GM04503 (cell line): ENCODE measurements at places on chromosomes 2 and 18.
A peak's percentile ranks its signal among the peaks of the same experiment; 100 is the strongest.

DNA sequence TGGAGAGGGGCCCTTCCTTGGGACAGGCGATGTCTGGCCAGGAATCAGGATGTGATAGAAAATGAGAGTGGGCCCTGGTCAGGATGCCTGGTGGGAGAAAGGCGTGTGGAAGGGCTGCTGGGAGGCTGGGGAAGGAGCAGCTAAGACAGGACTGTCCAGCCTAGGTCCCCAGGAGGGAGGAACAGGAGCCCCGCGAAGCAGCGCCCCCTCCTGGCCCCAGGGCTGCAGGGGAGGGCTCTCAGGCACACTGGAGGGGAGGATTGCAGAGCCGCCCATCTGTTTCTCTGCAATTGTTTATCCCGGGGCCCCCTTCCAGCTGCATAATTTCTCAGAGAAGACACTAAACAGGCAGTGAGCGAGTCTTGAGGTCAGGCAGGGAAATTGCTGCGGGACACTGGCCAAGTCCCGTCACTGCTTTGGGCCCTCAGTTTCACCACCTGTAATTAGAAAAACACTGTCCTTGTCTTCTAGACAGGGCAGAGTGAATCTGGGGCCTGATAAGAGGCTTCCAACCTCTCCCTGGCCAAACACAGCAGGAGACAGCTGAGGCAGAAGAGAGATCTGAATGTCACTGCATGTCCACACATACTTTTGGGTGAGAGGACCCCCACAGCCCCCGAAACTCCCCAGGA lies 3.9 kb upstream of the NPPC start:
- DNase-seq = no peak

- DNase-seq = no peak
Measured at GRCh38 chr2:16130541-16130880, 190.2 kb downstream of the MYCN start.

- peak; percentile 79 for DNase-seq
Measured at GRCh38 chr2:227388537-227389011, 825 bp upstream of the SCYGR1 start.

- no peak for DNase-seq
Measured at GRCh38 chr2:137156221-137156844, 391.0 kb downstream of the THSD7B start.

- no peak for DNase-seq
Measured at GRCh38 chr2:150467621-150467963, 19.9 kb downstream of the RND3 start.

GRCh38 chr2:126699018-126699417 lies 43.1 kb downstream of the GYPC start:
- no peak for DNase-seq

DNA sequence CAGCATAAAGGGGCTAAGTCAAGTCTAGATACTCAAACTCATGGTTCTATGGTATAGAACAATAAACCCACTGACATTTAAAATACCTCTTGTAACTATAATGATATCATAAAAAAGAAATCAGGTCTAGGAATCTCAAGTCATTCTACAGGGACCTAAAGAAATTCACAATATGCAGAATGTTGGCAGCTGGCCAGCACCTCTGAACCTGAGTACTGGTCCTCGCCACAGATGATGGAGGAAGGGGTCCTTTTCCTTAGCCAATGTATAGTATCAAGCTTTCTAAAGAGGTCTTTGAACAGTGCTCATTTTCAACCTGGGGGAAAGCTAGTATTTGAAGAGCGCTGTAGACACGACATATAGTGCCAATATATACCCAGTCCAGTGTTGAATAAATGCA lies 108.4 kb upstream of the ITGB6 start:
- no peak for DNase-seq

DNA sequence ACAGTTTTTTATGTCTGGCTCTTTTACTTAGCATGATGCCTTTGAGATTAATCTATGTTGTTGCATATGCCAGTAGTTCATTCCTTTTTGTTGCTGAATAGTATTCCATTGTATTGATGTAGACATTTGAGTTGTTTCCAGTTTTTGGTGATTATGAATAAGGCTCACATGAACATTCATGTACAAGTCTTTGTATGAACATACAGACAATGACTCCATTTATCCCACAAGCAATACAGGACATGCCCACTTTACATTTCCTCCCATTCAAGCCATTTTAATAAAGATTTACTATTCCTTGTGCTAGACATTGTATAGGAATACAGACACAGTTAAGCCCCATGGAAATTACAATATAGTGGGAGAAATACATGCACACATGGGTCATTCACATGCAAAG lies 118.0 kb downstream of the TRIM43 start:
- DNase-seq = no peak

DNA sequence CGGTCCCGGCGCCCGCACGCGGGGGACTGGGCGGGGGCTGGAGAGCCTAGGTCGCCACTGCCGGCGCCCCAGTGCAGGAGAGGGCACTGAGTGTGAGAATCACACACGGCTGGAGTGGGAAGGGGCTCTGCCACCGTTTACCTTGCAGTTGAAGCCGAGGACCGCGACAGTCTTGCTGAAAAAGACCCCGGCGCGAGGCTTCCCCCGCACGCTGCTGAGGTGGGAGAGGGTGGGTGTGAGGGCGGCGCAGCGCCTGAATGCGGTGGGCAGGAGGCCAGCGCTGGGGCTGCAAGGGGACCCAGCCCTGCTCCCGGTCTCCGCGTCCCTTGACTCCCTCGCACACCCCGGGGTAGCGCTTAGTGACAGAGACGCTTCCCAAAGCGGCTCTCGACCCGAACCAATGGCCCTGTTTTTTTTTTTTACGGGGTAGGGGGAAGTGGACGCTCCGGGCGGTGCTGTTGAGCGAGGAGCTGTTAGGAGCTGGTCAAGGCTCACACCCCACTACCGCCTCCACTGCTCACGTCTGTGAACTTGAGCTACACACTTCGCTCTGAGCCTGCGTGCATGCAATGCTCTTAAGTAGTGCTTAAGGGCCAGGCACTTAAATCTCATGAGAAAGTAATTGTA lies 794 bp downstream of the NOTO start:
- no peak for DNase-seq

DNA sequence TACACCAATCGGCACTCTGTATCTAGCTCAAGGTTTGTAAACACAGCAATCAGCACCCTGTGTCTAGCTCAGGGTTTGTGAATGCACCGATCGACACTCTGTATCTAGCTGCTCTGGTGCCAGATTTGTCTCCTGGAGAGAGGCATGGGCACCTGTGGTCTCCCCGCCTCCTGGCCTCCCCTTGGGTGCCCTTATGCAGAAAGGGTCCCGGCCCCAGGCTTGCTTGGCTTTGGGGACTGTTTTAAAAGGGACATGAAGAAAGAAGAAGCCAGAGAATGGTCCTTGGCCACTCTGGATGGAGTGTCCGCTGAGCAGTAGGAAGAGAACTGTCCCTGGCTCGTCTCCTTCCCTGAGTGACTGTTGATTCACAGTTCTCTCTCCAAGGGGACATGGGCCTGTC lies 11.5 kb upstream of the ALPP start:
- no peak for DNase-seq

GRCh38 chr2:212392043-212392442 lies 146.6 kb downstream of the ERBB4 start:
- peak; percentile 49 for DNase-seq

DNA sequence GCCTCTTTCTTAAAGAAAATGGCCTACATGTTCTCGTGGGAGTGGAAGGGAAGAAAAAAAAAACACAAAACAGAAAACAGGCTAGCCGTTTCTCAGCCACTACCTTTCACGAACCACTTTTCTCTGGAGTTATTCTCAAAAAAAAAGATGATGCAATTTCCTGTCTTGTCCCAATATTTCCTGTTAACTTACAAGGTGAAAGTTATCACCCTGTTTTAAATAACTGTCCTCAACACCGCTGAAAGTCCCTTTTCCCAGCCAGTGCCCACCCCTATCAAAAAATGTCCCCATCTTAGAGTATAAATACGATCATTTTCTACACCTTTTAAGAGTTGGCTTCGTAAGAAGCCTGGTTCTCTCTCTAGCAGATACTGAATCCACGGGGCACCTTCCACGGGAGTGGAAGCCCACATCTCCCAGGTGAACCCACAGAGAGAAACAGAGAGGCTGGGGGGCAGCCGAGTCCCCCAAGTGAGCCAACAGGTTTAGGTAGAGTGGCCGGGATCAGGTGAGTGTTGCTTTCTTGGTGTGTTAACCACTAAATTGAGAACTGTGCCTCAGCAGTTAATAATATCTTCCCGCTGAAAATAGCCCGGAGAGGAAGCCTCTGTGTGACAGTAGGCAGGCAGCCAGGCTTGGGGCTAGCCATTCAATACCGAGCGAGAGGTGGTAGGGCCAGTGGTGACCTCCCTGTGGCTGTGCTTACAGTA lies 15.9 kb downstream of the SMAD7 start:
- no peak for DNase-seq

- DNase-seq = no peak
Measured at GRCh38 chr2:63058921-63059792, 8.5 kb downstream of the OTX1 start.

- DNase-seq = no peak
Measured at GRCh38 chr18:7447318-7448028, 119.6 kb upstream of the PTPRM start.

- no peak for DNase-seq
Measured at GRCh38 chr2:112277596-112278220, 2.3 kb downstream of the ZC3H6 start.

- DNase-seq = no peak
Measured at GRCh38 chr18:63320975-63321265, 1.4 kb upstream of the BCL2 start.

DNA sequence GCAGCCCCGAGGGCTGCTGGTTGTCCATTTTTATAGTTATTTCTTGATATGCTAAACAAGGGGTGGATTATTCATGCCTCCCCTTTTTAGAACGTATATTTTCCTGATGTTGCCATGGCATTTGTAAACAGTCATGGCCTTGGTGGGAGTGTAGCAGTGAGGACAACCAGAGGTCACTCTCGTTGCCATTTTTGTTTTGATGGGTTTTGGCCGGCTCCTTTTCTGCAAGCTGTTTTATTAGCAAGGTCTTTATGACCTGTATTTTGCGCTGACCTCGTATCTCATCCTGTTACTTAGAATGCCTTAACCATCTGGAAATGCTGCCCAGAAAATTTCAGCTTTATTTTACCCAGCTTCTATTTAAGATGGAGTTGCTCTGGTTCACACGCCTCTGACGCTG lies 825.8 kb upstream of the CDH2 start:
- no peak for DNase-seq

DNA sequence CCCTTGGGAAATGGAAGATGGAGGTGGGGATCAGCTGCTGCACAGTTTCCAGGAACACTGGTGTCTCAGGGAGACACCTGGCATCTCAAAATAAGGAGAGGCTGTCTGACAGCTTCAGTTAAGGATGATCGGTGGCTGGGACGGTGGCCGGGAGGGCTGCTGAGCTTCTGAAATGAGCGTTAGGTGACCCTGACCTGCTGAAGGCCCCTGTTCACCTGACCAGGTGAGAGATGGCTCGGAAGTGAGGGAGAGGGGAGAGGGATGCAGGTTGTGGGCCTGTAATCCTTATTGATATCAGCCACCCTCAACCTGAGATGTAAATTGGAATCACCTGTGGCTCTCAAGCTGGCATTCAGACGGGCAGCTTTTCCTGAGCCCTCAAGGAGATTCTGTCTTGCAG lies 99.0 kb downstream of the AGAP1 start:
- DNase-seq = no peak

GRCh38 chr2:163171786-163172530 lies 333.4 kb upstream of the KCNH7 start:
- DNase-seq = no peak

GRCh38 chr2:183179156-183179555 lies 54.9 kb downstream of the NUP35 start:
- DNase-seq = no peak

DNA sequence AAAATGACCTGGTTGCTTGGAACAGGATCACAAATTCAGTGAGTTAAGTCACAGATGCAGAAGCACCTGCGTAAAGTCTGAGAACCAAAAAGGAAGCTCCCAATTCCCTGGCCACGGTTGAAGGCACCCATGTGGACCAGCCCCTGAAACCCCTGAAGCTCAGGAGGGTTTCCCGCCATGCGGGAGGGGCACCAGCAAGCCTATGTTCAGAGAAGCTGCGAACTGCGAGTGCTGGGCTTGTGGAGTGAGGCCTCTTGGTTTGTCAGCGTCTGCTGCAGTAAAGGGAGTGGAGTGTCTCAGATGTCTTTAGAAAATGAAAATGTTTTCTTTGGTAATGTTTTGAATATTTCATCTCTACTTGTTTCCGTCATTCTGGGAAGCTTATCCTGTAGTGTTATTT lies 16.1 kb upstream of the ACKR3 start:
- DNase-seq = no peak

- DNase-seq = peak; percentile 11
Measured at GRCh38 chr2:198287706-198288105, 483.3 kb downstream of the PLCL1 start.

GRCh38 chr2:56185101-56185581 lies 1.4 kb downstream of the CCDC85A start:
- no peak for DNase-seq

DNA sequence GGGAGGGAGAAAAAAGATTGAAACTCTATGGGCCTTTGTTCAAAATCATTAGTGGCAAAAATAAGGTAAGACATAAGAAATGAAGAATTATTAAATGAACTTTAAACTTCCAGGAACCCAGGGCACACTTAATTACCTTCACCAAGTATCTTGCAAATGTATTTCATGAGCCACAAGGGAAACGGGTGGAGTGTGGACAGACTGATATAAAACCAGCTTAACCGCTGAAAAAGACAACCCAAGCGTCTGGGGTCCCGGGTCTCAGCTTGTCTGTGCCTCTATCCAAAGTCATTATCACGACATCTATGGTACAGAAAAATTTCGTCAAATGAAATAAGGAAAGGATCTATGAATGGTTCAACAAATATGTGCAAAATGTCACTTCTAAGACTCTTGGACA lies 13.9 kb upstream of the MBOAT2 start:
- no peak for DNase-seq

DNA sequence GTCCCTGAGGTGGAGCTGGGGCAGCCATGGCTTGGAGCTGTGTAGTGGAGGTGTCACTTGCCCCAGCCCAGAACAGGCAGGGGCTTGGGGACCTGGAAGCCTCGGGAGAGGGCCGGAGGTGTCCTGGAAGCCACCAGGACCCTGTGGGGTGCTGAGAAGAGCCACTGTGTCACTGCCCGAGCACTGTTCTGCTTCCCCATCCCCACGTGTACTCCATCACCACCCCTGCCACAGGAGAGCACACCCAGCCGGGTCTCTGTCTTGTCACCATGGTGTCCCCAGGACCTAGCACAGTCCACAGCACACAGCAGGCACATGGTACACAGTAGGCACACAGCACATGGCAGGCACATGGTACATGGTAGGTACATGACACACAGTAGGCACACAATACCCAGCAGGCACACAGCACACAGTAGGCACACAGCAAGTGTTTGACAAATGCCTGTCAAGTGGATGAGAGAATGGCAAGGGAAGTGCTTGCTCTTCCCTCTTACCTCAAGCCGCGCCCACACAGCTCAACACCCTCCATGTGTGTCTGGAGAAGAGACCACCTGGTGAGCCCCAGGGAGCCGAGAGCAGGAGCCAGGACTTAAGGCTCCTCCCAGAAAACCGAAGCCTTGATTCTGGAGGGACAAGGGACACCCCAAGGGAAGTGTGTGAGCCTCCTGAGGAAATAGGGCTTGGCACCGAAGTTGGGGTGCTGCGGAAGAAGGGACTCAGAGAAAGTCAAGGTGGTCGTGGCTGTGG lies 13.3 kb downstream of the MBP start:
- no peak for DNase-seq

- no peak for DNase-seq
Measured at GRCh38 chr18:78082816-78083215, 833.2 kb downstream of the GALR1 start.
